ENCODE measurements at places on chromosomes 1 and 21.

DNA sequence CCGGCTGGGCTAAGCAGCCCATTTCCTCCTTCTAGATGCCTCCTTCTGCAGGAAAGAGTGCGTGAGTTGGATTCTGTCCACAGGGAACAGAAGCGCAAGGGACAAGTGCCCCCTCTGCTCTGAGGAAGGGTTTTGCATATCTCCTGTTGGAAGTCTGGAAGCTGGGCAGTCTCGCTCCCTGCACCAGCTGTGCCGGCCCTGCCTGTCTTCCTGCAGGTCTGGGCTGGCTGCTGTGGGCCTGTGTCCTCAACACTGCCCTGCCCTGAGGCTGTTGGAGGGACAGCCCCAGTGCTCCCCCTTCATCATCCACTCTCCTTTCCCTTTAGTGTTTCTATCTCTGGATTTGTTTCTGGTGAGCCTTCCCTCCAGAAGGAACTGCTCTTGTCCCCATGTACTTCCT, 21.8 kb downstream of the ADARB1 start:
- DNase-seq, result no peak

GRCh38 chr1:206029484-206029883, 5.8 kb upstream of the CTSE start:
- DNase-seq, result no peak

GRCh38 chr1:105138458-105138893, 1388.8 kb downstream of the AMY1C start:
- no peak for DNase-seq

DNA sequence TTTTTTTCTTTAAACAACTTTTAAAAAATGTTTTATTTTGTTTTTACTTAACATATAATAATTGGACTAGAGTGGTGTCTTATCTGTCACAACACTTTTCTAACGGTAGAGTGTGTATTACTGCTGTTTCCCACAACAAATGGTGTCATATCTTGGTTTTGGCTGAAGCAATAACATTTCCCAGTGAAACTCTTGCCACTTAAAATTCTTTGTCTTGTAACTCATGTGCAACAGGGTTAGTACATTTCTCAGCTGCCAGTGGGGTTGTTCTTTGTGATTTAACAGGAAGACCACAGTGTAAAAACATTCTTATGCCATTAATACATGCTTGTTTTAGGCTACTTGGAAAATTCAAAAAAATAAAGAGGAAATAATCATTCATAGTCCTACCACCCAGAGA, 43.5 kb downstream of the ALPL start:
- DNase-seq, result peak; percentile 22

DNA sequence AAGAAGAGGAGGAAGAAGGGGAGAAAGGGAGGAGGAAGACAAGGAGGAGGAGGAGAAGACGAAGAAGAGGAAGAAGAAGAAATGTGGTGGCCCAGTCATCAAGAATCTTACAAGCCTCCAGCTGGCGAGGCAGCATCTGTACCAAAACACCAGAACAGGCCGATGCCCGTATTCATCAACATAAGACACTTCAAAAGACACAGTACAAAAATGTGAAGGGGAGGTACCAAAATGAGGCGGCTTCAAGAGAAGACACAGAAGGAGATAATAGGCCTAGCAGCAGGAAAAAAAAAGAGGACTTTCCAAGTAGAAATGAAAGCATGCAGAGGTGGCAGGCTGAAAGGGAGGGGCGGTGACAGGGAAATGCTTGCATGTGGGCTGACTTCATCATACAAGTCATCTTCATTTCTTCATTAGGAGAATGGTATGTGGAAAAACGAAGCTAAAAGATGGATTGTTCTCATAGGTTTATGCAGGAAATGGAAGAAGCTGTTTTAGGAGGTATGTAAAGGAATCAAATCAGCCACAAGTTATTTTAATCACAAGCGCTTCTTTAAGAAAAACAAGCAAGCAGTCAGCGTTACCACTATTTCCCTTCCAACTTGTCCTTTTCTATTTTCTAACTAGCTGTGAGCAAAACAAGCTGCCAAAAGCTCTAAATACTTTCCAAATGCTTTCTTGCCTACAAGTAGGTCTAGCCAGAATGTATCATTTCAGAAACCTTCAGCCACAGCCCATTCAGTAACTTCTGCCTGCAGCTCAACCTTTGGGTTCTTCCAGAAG, 192.3 kb downstream of the SLC45A1 start:
- no peak for DNase-seq

DNA sequence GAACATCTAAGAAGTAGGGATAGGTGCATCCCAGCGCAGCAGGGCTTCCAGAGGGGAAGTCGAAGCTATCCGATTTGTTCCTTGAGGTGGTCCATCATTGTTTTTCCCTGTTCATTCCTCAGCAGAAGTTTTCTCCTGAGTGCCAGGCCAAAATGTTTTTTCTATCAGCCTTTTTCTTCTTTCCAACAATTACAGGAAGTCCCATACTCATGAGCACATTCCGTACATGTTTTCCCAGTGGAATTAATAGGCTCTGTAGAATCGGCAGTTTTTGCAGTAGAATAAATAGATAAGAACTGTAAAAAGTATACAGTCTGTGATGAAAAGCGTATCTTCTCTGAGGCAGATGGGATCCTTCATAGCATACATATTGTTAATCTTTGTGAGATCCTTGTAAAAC, 24.8 kb downstream of the CD101 start:
- DNase-seq, result no peak

GRCh38 chr1:199307496-199308264, 668.8 kb downstream of the PTPRC start:
- no peak for DNase-seq

DNA sequence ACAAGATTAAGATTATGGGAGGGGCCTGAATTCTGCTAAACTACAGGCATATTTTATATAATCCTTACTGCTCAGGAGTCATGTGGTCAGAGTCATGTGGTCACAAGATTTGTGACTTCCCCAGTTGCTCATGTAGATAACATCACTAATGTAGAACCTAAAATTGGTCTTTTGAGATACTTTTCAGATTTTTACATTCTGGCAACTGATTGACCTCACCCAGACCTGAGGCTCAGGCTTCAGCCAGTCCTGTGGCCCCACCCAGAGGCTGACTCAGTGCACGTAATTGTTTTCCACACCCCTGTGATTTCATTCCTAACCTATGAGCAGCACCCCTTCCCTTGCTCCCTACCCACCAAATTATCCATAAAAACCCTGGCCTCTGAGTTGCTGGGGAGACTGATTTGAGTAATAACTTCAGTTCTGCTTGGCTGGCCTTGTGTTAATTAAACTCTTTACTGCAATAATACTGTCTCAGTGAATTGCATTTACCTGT, 41.7 kb upstream of the ZNF326 start:
- peak; percentile 19 for DNase-seq

GRCh38 chr1:99676876-99677275, 31.0 kb downstream of the PALMD start:
- no peak for DNase-seq

- no peak for DNase-seq
These were observed 40.5 kb downstream of the PLPPR5 start for GRCh38 chr1:98964198-98964597.

DNA sequence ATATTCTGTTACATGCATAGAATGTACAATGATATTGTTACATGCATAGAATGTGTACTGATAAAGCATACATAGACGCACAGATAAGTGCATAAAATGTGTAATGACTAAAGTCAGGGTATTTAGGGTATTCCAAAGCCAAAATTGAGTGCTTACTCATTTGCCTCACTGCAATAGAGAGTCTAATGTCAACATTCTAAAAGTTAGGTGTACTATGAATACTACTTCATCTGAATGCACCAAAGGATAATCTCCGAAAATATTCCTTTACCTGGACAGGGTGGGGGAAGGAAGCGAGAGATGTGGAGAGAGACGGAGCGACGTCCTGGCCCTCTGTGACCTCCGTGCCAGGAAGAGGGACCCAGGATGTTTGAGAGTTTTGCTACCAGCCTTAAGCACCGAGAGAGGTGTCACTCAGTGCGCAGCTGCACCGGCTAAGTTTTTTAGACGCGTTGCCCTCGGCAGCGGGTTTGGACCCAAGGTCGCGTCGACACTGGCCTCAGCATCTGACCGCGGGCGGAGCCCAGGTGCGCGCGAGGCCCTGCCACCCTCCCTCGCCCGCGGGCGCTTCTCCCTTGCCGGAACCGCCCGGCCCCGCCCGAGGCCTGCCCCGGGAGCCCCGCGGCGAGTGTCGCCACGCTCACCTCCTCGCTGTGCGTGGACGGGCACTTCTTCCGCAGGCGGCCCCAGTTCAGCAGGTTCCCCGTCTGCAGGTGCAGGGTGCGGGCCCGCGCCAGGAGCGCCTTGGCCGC, 660 bp downstream of the GCLM start:
- peak; percentile 19 for DNase-seq

- DNase-seq, result no peak
These were observed 129.6 kb downstream of the SYT2 start for GRCh38 chr1:202580619-202581018.

GRCh38 chr1:9785406-9785805, 38.4 kb downstream of the CLSTN1 start:
- no peak for DNase-seq

All from AML-193 (cell line).